ENCODE measurements at places on chromosomes 1 and 21. TPM values are rescaled to one million over a fixed set of nuclear protein-coding genes. Genes with fewer than 3 reads are reported as not detected.

- no peak for DNase-seq
Measured at GRCh38 chr21:38729754-38730379, 75.9 kb upstream of the ETS2 start.

- DNase-seq, result peak; percentile 81
Measured at GRCh38 chr1:30911059-30911954, 2.7 kb upstream of the SDC3 start.

The BEST4 gene
- not detected for polyA plus RNA-seq

The MAP3K7CL gene
- polyA plus RNA-seq, result 2.9 TPM

The PCBP3 gene
- polyA plus RNA-seq, result 0.34 TPM
